ENCODE measurements at places on chromosomes 16 and 17.

DNA sequence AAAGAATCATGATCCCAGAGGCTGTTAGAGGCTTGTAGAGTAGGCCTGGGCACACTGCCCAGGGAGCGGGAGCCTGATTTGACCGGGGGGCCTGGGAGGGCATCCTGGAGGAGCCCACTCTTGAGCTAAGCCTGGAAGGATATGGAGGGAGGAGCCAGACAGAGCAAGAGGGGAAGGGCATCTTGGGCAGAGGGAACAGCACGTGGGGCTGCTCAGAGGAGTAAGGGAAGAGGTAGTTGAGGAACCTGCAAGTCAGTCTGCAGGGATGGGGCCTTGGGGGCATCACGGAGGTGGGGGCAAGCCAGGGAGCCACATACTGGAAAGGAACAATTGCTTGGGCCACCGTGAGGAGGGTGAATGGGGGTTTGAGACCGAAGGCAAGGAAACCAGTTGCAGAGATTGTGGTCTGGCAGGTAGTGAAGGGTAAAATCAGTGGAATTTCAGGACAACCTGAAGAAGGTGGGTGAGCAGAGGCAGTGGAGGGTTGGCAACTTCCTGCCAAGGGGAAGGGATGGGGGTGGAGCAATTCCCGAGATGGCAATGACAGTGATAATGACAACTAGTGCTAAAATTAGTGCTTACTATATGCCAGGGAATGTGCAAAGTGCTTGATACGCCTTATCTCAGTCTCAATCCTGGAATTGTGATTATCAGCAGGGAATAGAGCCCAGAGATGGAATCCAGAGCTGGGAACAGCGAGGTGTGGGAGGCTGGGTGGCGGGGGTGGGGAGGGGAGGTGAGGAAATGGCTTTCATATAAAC, 9.7 kb upstream of the RAI1 start:
- no peak for DNase-seq

DNA sequence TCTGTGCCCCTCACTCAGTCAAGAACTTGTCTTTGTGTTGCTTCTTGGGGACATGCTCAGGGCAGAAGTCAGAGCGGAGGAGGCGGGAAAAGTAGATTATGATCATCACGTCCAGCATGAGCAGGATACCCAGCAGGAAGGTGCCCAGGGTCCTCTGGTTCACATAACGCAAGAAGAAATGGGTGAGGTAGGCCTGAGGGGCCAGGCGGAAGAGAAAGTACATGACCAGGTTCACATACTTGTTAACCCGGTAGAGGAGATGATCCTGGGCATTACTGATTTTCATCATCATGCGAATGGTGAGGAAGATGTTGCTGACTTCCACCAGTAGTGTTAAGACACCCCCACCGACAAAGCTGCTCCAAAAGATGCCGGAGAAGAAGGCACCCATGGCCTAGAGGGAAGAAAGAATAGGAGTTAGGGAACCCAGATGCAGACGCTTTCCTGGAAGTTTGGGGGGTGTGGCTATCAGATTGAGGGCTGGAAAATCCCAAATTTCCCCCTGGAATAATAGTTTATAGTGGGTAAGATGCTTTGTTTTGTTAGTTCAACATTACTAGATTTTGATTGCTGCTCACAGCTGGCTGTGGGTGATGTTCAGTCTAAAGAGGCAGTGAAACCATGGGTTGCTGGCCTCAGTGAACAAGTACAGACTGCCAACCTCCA, 1.4 kb downstream of the TLCD1 start:
- no peak for DNase-seq

DNA sequence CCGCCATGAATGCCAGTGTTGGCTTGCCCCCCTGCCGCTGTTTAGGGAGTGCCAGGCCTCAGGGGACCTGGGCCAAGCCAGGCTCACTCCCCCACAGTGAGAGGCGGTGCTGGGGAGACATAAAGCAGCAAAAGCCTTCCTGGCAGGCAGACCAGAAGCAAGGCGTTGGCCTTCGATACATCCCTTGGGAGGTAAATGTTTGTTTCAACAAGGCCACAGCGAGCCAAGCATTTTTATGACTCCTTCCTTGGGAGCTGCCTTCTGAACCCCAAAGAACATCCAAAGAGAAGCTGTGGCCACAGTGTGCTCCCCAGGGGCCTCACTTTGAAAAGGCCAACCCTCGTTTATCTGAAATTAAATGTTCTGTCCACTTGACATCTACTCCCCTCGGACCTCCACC, 119.7 kb upstream of the CIBAR2 start:
- no peak for DNase-seq

GRCh38 chr17:13030056-13030455, 12.2 kb upstream of the ELAC2 start:
- DNase-seq: no peak

GRCh38 chr17:65297384-65297783, 160.2 kb downstream of the RGS9 start:
- no peak for DNase-seq

DNA sequence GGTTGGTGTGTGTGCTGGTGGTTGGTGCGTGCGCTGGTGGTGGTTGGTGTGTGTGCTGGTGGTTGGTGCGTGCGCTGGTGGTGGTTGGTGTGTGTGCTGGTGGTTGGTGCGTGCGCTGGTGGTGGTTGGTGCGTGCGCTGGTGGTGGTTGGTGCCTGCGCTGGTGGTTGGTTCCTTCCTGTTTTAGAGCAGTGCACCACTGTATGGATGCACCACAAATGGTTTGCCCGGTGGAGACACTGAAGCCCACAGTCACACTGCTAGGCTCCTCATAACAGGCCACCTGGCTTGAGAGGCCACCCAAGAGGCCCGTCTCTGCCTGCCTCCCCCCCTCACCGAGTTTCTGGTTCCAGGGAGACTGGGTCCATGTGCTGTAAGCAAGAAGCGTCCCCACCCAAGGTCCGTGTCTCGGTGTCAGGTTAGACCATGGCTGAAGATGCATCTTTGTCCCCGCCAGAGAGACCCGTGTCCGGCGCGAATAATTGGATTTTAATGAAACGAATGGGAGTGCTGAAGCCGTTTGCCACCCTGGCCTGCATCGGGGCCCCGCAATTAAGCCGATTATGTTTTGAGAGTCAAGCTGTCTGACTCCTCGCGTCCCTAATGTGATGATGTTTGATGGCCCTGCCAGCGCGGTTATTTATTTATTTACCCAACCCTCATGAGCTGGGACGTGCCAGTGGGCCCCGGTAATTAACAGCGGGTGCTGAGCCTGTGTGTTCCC, 161.3 kb upstream of the GSE1 start:
- no peak for DNase-seq

DNA sequence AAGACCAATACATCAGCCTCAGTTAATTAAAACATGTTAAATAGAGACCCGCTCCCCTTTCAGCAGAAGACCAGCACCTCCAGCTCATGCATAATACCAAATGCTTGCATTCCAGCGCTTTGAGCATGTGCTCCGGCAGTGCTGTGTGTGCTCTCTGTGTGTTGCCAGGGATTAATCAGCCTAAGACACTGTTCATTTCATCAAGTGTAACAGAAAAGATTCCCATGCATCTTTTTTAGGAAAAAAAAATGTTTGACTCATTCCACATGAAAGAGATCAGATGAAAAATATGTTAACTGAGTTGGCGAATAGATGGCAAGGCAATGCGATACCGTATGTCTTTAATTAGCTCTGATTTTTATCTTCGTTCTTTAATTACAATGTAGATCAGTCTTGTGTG, 187.6 kb downstream of the RPTOR start:
- DNase-seq: no peak

DNA sequence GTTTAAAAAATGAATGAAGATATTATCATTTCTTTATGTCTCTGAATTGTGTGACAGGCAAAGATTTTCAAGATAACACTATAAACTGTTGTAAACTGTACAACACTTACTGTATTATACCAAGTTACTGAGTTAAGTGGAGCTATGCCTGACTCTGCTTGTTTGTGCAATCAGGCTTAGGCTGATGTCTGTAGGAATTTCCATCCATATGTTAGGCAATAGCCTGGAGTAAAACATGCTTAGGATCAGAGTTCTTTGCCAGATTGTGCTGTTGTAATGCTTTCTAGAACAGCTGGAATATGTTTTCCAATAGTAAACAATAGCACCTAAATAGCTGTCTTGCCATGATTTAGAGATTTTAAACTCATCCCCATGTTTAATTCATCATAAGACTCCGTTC, 1496.7 kb downstream of the CDH11 start:
- DNase-seq: no peak

Measured in stimulated activated CD8-positive, alpha-beta memory T cell treated with anti-CD3 and anti-CD28 coated beads, Interleukin-15, amount 100 ng/mL, for 48 hours (primary cell).